HTR-8/SVneo (cell line): ENCODE measurements at places on chromosomes 11 and 22.

GRCh38 chr11:62131170-62131464, 7.3 kb downstream of the INCENP start:
- no peak for DNase-seq

- no peak for DNase-seq
Observed at GRCh38 chr11:131840545-131840944, 470.1 kb downstream of the NTM start.

- peak; percentile 59 for DNase-seq
Observed at GRCh38 chr22:24175160-24175808, 6.0 kb upstream of the SUSD2 start.

- no peak for DNase-seq
Observed at GRCh38 chr22:25843660-25844405, 101.8 kb downstream of the MYO18B start.

- DNase-seq, result no peak
Observed at GRCh38 chr11:125250318-125251213, 86.0 kb downstream of the PKNOX2 start.

DNA sequence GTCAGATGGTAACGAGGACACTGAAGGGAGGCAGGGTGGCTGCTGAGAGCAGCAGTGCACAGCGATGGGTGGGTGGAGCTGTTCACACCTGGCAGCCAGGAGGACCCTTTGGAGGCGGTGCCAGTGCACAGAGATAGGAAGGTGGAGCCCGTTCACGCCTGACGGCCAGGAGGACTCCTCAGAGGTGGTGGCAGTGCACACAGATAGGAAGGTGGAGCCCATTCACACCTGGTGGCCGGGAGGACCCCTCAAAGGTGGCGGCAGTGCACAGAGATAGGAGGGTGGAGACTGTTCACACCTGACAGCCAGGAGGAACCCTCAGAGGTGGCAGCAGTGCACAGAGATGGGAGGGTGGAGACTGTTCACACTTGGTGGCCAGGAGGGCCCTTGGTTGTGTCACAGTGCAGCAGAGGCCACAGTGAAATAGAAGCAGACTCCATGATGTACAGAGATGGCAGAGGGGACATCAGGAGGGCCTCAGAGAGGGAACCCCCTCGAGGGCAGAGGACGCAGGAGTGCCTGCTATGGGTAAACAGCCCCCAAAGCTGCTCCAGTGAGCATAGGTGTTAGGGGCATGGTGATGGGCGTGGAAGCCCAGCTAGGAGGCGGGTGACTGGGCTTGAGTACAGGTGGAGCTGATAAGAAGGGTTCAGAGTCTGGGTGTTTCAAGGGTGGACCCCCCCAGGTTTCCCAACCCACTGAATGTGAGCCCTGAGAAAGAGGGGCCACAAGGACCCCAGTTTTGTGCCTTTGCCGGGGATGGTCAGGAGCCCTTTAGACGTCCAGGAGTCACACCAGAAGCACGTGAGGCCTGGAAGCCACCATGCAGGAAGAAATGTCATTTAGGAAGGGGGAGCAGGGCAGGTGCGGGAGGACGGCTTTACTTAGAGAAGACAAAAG, 566.7 kb downstream of the BRD1 start:
- DNase-seq, result no peak

GRCh38 chr11:65422633-65423515, at the start of gene NEAT1:
Gene NEAT1 (plus strand): TSS chr11:65422798.
- DNase-seq, result peak; percentile 63

DNA sequence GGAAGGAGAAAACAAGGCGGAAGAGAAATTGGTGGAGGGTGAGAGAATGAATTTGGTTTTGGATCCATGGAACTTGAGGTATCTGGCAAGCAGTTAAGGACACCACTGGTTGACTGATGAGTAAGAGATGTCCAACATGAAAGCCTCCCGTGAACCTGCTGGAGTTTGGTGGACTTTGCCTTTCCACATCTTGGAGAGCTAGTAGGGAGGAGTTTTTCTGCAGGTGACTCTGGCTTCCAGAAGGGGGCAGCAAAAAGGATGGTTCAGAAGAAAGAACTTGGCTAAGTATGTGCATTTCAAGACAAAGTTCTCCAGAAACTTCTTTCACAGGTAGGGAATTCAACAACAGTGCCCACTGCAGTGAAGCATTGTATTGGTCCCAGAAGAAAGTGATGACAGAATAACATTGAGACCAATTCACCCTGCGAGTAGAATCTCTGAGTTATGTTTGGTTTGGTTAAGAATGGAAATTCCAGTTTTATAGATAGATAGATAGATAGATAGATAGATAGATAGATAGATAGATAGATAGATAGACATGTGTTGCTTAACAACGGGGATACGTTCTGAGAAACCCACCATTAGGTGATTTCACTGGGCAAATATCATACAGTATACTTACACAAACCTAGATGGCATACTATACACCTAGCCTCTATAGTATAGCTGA, 28.5 kb downstream of the DCDC1 start:
- no peak for DNase-seq

GRCh38 chr11:12509371-12509770, 132.0 kb downstream of the PARVA start:
- no peak for DNase-seq

- DNase-seq, result no peak
Observed at GRCh38 chr22:30309951-30310741, 16.6 kb downstream of the TBC1D10A start.

- no peak for DNase-seq
Observed at GRCh38 chr11:72720047-72720446, 32.2 kb downstream of the ARAP1 start.

- no peak for DNase-seq
Observed at GRCh38 chr11:9646324-9646723, 17.6 kb upstream of the SWAP70 start.

DNA sequence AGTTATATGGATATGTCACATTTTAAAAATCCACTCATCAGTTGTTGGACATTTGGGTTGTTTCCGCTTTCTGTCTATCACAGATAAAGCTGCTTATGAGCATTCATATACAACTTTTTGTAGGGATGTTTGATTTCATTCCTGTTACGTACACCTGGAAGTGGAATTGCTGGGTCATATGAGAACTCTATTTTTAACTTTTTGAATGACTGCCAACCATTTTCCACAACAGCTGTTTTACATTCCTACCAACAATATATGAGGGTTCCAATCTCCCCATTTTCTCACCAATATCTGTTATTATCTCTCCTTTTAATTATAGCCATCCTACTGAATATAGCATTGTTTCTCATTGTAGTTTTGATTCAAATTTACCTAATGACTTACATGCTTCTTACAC, 172.0 kb downstream of the UVRAG start:
- no peak for DNase-seq

- DNase-seq, result no peak
Observed at GRCh38 chr11:111730871-111731591, 35.2 kb downstream of the PPP2R1B start.
